ENCODE measurements at places on chromosomes 12 and 14.

DNA sequence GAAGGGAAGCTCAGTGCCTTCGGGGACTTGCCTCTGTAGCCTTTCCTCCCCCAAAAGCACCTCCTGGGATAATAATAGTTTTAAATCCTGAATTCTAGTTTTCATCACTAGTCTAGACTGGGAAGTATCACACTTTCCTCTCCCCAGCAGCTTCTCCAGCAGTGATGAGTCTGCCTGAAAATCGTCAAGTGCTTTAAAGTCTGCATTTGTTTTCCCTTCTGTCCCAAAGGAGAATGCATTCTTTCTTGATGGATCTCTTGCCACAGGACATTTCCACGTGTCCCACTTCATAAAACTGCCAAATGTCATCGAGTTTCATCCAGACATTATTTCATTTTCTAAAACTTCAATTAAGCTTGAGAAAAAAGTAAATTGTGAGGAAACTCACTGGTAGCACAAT is 15.0 kb downstream of the CSRP2 start:
- DNase-seq = no peak

DNA sequence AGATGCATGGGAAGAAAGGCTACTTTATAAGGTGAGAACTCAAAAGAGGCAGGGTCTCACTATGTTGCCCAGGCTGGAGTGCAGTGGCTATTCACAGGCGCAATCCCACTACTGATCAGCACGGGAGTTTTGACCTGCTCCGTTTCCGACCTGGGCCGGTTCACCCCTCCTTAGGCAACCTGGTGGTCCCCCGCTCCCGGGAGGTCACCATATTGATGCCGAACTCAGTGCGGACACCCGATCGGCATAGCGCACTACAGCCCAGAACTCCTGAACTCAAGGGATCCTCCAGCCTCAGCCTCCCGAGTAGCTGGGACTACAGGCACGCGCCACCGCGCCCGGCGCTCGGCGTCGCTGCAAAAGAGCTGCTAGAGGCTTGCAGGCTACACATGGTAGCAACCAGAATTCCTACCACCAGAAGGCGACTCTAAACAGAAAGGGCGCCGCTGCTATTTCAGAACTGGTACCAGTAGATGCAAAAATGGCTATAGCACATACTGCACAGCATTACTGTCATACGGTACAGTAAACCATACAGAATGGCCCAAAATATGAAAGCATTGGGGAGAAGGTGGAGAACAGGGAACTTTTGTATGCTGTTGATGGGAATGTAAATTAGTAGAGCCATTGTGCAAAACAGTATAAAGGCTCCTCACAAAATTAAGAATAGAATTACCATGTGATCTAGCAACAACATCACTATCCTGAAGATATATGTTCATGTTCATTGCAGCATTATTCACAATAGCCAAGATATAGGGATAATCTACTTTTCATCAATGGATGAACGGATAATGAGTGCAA is 1.2 kb upstream of the NEMF start:
- no peak for DNase-seq

- DNase-seq = no peak
These were observed 97.4 kb upstream of the PPP4R3A start for GRCh38 chr14:91607322-91608047.

DNA sequence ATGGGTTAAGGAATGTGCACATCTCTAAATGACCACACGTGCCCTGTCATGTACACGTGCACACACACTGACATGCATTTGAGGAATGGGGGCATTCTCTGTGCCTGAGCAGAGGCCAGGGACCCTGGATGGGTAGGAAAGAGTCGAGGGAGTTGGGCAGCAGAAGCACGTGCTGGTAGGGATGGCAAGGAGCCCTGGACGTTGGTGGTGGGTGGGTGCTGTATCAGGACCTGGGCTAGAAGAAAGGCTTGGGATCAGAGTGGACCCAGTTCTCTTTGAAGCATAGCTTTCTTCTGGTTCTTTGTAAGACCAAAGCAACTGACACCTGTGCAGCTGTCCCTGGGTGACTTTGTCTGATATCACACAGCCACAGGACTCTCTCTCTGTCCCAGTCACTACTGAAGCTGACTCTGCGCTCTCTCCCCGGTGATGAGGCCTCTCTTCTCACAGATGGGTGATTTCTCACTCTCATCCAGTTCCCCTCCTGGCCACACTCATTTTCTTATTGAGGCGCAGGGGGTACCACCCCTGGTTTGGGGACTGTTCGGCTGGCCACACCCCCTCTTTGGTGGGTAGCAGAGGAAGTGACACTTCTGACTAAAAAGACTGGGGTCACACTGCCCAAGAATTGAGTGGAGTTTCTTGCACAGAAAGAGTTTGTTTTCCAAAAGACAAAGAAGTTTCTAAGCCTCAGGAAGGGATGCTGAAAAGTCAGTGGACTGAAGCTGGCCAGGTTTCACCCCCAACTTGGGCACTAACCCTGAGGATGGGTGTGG is 171.7 kb upstream of the RTL1 start:
- DNase-seq = no peak

GRCh38 chr12:47561746-47562145 is 144.1 kb downstream of the RPAP3 start:
- DNase-seq = no peak

GRCh38 chr12:6039894-6040601 is 84.4 kb downstream of the VWF start:
- no peak for DNase-seq

Measured in left renal cortex interstitium (tissue), 4 donors.